ENCODE measurements at places on chromosomes 12 and 14.

- DNase-seq: no peak
Measured at GRCh38 chr14:54669721-54670561, 103.0 kb downstream of the SAMD4A start.

- DNase-seq: no peak
Measured at GRCh38 chr12:32360956-32361355, 38.4 kb upstream of the FGD4 start.

DNA sequence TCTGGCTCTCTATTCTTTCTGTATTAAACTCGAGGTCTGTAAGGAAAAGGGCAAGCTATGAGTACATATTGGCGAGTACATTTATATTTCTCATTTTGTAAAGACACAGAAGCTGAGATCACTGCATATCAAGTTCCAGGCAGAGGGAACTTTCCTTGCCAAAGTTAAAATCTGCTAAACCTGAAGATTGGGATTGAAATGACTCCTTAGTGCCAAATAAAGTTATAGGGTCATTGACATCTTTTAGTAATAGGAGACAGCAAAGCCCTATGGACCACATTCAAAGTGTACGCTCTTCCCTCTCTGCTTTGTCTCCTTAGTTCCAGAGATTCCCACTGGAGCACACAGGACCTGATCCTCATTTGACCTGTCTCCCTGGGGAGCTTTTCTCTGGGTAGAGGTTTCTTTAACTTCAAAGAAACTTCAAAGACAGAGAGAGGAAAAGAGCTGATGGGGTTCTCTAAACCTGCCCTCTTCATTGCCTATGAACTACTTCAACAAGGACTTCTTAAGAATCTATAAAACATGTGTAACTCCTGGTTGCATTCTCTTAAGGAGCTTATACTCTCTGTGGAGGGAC lies 42.6 kb upstream of the PTPRR start:
- no peak for DNase-seq

- no peak for DNase-seq
Measured at GRCh38 chr12:95002754-95003153, 743 bp downstream of the NDUFA12 start.

DNA sequence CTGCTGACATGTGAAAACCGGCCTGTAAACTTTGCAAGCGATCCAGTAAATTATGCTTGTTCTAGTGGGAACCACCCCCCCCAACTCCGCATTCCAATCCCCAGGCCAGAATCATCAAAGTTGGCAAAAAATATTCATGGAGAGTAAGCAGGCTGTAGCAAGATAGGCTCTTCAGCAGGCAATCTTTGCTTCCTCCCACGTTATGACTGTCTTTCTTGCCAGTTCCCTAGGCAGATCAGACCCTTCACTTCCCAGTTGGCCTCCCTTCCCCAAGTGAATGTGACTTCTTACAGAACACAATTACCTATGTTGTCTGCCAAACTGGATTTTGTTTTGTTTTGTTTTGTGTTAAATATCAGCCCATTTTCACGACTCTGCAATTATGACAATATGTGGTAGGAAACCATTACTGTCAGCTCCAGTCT lies 1.2 kb upstream of the PTGER2 start:
- DNase-seq: no peak

DNA sequence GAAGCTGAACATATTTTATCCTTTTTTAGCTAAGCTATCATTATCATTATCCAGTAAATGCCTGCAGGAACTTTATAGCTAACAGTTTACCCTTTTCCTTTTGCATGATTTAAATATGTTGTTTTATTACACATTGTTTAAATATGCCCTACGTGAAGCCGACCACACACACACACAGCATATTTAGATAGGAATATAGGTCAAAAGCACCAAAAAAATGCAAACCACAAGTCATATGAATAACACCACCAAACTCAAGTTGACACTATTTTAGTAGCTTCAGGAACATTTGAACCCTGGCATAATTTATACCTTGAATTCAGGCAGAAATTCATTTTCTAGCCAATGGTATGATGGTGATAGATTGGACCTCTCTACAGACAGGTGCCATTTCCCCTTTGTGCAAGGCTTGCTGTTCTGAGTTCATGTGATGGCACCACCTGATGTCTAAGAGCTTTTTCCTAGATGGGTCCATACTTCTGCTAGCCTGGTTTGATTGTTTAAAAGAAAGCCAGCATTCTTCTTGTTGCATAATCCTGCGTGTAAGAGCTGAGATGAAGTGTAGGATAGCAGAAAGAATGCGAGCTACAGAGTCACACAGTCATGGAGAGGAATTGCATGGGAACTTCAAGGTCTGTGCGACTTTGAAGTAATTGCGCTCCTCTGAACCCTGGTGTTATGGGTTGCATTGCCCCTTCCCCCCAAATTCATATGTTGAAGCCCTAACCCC lies 454.8 kb upstream of the SOX5 start:
- no peak for DNase-seq

DNA sequence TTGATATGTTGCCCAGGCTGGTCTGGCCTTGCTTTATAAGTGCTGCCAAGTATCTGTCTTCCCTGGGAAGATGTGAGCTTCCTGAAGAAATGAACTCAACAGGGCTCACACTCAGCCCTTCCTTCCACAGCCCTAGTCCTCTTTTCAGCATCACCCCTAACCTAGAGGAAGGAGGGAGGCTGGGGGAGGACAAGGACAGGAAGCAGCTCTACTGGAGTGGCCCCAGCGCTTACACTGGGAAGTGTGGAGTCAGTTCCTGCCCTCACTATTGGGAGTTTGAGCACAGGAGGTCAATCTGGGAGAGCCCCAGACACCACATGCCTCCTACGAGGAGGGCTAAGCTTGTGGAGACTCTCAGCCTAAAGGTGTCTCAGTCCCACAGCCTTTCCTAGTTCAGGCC lies 16.8 kb downstream of the GALNT6 start:
- no peak for DNase-seq

DNA sequence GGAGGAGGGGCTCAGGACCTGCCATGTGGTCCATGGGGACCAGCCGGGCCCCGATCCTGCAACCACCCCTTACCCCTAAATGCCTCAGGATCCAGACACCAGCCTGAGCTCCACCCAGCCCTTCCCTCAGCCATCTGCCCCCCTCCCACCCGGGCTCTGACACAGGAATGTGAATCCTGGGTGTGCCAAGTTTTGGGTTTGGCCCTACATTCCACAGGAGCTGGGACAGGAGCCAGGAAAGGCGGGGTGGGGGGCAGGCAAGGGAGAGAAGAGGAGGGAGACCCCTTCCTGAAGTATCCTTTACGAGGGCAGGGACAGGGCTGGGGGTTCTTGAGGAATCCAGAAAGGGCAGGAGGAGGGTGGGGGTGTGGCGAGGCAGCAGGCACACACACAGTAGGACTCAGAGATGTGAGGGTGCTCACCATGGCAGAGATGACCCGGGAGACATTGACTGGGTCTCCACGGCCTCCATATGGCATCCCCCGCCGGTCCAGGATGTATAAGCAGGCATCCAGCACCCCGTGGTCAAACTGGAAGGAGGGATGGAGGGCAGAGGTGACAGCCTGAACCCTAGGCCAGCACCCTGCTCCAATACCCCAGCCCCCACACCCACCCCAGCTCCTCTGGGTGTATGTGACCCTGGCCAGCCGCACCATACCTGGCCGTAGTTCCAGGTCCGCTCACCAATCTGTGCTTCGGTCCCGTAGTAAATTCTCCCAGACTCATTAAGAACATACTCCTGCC lies 3.5 kb downstream of the TGM1 start:
- no peak for DNase-seq

- DNase-seq: no peak
Measured at GRCh38 chr14:85060121-85060520, 469.8 kb upstream of the FLRT2 start.

DNA sequence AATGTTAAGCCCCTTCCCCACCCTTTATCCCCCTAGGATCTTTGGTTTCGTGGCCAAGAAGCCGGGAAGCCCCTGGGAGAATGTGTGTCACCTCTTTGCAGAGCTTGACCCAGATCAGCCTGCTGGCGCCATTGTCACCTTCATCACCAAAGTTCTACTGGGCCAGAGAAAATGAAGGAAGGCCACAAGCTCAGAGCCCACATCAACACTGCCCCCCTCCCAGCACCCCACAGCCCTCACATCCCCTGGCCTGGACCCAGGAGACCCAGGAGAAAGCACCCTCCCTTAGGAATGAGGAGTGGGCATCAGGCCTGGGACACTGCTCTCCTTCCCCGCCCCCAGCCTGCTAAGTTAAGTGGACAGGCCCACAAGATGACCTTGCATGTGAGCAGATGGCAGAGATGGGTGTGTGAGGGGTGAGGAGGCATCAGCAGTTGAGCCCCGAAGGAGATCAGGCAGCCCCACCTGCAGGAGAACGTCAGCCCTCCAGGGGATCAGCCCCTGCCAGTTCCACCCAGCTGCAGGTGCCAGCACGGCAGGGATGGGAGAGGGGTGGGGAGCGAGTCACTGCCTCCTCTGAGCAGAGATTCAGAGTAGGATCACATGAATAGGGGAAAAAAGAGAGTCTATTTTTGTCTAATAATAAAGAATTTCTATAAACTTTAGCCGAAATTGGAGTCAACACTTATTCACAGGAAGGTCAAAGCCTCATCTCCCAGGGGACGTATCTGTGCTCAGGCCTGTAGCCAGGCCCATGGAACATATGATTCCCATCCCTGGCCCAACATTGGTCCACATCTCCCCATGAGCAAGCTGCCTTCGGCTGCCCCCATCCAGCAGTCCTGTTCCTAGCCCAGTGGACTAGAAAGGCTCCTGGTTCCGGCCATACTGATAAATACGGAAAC lies 14.1 kb downstream of the TNS2 start:
- DNase-seq: no peak

GRCh38 chr14:75217508-75218206 lies 41.2 kb upstream of the TMED10 start:
- DNase-seq: no peak

DNA sequence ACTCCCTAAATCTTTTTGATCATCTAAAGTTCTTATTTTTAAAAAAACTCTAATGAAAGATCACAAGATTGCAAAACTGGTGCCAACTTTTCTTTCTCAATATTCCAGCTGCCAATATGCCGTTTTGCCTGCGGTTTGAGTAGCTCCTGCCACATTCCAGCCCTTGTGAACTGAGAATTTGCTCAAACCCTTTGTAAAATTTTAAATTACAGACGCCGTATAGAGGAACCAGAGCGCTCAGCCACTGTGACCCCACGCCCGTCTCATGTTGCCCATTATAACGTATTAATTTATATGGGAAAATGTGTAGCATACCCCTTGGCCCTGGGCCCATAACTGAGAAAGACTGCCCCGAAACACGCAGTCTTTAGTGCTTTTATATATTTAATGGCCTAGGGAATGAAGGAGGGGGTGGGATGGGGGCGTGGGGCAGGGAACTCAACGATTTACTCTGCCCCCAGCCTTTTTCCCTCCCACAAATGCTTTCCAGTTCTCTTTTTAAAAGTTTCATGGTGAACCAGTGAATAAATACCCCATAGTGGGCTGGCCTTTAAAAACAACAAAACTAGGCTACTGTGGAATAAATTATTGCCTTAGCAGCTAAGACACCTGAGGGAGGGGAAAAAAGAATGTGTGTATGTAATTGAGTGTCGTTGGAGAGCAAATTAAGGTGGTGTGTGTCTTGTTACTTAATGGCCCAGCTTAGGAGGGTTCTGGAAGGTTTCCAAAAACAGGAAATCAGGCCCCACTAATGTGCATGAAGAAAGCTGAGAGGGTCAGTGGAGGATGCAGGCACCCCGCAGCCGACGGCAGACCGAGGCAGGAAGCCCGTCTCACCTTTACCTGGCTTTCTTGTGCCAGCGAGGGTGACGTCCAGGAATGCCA lies 45.7 kb upstream of the RFLNA start:
- no peak for DNase-seq

- no peak for DNase-seq
Measured at GRCh38 chr14:91387169-91387835, 30.3 kb downstream of the CCDC88C start.

DNA sequence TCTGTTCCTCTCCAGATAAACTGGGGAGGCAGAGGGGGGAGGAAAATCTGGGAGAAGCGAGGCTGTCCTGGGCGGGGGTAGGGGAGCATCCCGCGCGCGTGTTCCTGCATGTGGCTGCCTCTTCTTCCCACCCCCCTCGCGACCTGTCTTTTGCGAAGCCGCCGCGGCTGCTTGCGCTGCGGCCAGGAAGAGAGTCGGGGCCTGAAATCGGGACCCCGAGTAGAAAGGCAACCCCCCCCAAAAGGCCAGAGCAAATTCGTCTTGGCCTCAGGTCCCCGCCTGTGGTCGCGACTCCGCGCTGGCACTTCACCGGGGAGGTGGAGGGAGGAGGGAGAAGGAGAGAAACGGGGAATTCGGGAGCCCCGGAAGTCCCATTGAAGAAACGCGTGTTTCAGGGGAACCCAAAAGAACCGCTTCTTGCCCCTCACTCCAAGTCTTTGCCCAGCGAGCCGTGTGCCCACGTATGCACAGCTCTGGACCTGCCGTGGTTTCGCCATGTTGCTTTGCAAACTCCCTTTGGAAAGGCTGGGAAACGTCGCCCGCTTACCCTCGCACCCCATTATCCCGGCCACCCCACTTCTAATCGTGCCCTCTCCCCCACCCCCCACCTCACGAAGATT lies 944 bp downstream of the CCND2 start:
- DNase-seq: no peak

DNA sequence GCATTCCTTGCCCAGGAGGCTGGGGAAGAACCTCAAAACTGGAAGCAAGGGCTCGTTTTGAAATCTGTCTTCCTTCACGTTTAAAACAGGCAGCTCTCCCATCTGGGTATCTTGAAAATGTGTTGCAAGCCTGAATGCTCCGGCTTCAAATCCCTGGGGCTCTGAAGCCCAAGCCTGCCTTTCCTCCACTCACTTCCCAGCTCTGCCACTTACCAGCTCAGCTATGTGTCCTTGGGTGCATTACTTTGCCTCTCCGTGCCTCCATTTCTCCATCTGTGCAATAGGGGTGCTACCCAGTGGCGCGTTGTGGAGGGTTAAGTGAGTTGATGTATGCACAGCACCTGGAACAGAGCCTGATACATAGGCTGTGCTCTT lies 97.6 kb downstream of the GCH1 start:
- DNase-seq: no peak

DNA sequence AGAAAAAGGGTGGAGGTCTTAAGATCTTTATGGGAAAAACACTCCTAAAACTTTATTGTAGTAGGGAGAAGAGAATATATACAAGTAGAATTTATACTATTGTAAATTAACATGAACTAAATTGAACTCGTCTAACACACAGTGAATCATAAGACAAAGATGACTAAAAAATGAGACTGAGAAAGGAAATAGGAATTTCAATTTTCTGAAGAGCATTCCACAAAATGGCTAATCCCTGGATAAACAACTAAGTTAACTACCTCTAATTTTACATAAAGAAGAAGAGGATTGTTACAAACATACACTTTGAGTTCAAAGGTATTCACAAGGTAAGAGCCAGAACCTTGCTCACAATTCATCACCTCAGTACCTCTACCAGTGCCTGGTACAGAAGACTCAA lies 2.0 kb downstream of the MAP4K5 start:
- DNase-seq: no peak

GRCh38 chr12:115820656-115821055 lies 456.8 kb downstream of the MED13L start:
- DNase-seq: no peak
